Kidney epithelial cell (primary cell): ENCODE measurements at places on chromosomes 12 and 14.

DNA sequence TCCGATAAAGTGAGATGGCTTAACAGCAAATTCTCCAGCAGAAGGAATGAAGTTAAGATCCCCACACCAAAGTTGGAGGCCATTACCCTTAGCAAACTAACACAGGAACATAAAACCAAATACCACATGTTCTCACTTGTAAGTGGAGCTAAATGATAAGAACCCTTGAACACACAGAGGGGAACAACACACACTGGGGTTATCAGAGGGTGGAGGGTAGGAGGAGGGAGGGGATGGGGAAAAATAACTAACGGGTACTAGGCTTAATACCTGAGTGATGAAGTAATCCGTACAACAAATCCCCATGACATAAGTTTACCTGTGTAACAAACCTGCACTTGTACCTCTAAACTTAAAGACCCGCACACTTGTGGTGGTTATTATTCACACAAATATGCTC, 240.4 kb upstream of the NAV3 start:
- no peak for DNase-seq

- DNase-seq: no peak
Observed at GRCh38 chr14:88281447-88281846, 41.6 kb downstream of the KCNK10 start.

GRCh38 chr14:102221026-102221425, 81.3 kb downstream of the WDR20 start:
- DNase-seq: no peak

DNA sequence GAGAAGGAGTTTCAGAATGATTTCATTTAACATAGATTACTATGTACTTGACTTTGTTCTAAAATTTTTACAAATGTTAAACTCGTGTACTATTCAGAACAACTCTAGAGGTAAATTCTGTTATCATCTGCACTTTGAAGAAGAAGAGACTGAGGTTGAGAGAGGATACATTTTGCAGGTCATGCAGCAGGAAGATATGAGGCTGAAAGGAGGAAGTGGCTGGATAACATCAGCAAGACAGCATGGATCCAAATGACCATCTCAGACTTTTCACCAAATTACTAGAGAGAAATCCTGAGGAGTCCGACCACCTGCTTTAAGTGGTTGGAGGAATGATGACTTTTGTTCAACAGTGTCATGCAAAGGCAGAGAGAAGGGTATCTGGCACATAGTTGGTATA, 84.9 kb downstream of the ASCL4 start:
- DNase-seq: no peak

DNA sequence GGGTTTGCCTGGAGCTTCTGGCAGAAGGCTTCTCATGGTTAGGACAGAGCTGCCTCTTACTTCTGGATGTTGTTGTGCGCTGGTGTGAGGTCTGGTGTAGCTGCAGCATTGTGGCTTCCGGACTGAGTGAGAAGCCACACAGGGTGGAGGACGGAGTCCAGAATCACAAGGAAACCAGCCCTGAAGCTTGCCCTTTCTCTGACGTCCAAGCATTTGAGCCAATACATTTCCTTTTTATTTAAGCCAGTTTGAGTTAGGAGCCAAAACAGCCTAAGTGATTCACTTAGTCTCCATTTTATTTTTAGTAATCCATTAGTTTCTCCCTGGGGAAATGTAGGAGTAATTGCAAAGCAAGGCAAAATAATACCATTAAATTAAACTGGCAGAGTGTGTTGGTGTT, 402.4 kb upstream of the RGS6 start:
- DNase-seq: no peak

DNA sequence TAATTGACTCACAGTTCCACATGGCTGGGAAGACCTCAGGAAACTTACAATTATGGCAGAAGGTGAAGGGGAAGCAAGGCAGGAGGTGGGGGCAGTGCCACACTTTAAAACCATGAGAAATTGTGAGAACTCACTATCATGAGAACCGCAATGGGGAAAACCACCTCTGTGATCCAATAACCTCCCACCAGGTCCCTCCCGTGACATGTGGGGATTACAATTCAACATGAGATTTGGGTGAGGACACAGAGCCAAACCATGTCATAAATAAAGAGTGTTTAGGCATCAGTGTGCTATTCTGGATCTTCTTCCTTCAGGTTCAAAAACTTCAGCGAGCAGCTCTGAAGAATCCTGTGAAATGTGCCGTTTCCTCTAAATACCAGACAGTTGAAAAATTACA, 9.7 kb downstream of the DDX47 start:
- DNase-seq: no peak

DNA sequence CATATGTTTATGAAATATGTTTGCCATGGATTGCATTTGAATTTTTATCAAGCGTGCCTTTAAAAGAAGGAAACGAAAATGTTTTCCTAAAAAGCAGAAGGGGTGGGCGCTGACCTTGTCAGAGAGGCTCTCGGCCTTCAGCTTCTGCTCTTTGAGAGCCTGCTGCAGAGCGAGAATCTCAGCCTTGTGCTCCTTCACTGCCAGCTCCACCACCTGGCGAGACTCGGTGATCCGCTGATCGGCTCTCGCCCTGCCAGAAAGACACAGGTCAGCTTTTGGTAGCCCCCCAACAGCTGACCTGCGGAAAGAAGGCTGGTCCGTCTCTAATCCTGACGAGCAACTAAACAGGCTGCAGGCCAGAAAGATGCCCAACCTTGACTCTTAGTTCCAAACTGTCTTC, 62.4 kb downstream of the PRKAB1 start:
- DNase-seq: no peak

- no peak for DNase-seq
Observed at GRCh38 chr12:48940181-48940580, 14.9 kb upstream of the FKBP11 start.

GRCh38 chr14:56127156-56127555, 8.9 kb downstream of the PELI2 start:
- DNase-seq: no peak
